Activated naive CD8-positive, alpha-beta T cell treated with anti-CD3 and anti-CD28 coated beads, Interleukin-2, amount 10 ng/mL, durations not matched to agents 7 days and 5 days (primary cell): ENCODE measurements at places on chromosomes 12 and 14. TPM values are rescaled to one million over a fixed set of nuclear protein-coding genes. Genes with fewer than 3 reads are reported as not detected.

DNA sequence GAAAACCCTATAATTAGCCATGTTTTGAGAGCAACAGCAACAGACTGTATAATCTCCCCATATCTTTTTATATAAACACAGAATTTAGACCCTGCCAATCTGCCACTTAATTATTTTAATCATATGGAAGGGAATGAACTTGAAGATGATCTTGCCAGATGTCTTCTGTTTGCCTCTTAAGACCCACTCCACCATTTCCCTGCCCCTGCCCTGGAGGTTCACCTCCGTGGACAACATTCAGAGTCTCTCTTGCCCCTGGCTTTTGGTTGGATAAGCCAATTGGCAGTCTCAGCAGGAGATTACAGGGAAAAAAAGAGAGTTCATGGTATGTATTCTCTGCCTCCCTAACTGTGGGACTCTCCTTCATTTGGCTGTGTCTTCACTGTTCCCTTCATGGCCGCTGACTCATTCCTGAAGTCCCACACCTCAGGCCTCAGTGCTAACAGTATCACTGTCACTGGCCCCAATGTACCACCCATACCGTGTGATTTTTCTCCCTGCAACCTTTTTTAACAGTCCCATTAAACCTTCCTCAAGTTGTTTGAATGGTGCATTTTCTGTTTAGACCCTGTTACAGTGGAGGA, 184.8 kb downstream of the PIK3C2G start:
- H3K4me3 ChIP-seq: no peak overlapping the region
- no peak overlapping the region for H3K27ac ChIP-seq
- H3K4me1 ChIP-seq: no peaks in the 10 kb centered on the region
- H3K27me3 ChIP-seq: no peaks in the 10 kb centered on the region

Gene MYO1A
- total RNA-seq: 1.2 TPM

Gene RNU4-1
- 1,401 TPM for total RNA-seq

Gene RNASE3
- not detected for total RNA-seq

Gene DENND5B
- total RNA-seq: 0.33 TPM

- peaks cover 1% of the 10 kb centered on the region for H3K4me1 ChIP-seq
- DNase-seq: no peak
- H3K36me3 ChIP-seq: peaks cover 2% of the 10 kb centered on the region
- no peak overlapping the region for H3K27ac ChIP-seq
Observed at GRCh38 chr14:57244106-57244505, 24.6 kb downstream of the EXOC5 start.

DNA sequence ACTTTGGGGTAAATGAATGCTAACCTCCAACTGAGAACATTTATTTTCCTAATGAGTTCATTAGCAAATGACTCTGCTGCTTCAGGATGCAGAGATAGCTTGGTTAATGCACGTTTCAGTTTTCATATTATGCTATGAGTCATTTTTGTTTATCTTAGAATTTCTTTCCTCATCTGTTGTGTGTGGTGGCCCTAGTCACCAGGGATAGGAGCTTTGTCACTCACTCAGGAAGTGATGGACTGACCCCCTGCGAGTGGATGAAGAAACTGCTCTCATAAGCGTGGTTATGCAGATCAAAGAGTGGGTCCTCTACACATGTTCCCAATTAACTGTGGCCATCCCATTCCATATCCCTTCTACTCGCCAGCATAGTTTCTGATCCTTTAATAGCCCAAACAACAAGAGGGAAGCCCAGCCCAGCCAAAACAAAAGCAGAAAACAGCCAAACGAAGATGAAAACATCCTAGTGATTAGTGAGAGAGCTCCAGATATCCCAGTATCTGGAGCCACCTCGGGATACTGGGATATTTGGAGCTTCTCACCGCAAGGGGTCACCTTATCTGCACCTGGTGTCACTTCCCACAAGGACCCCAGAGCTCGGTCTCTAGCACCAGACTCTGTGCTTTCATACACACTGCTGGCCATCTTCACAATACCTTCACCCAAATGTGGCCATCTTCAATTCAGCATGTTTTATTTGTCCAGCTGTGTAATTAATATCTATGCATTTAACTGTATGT, 8.6 kb downstream of the TC2N start:
- DNase-seq: no peak
- H3K4me3 ChIP-seq: peak overlapping the region; percentile 2
- H3K27ac ChIP-seq: peak overlapping the region; percentile 14
- no peaks in the 10 kb centered on the region for H3K27me3 ChIP-seq
- H3K36me3 ChIP-seq: peaks cover 51% of the 10 kb centered on the region
- H3K4me1 ChIP-seq: peaks cover 53% of the 10 kb centered on the region

- H3K4me1 ChIP-seq: peaks cover 15% of the 10 kb centered on the region
- H3K4me3 ChIP-seq: no peak overlapping the region
- no peaks in the 10 kb centered on the region for H3K27me3 ChIP-seq
- no peak overlapping the region for H3K27ac ChIP-seq
- H3K36me3 ChIP-seq: no peaks in the 10 kb centered on the region
Observed at GRCh38 chr12:76345569-76345968, 2.6 kb downstream of the BBS10 start.

GRCh38 chr12:70513426-70513825, 123.8 kb downstream of the PTPRB start:
- no peak overlapping the region for H3K4me3 ChIP-seq
- H3K27me3 ChIP-seq: no peaks in the 10 kb centered on the region
- H3K4me1 ChIP-seq: no peaks in the 10 kb centered on the region
- H3K36me3 ChIP-seq: no peaks in the 10 kb centered on the region

DNA sequence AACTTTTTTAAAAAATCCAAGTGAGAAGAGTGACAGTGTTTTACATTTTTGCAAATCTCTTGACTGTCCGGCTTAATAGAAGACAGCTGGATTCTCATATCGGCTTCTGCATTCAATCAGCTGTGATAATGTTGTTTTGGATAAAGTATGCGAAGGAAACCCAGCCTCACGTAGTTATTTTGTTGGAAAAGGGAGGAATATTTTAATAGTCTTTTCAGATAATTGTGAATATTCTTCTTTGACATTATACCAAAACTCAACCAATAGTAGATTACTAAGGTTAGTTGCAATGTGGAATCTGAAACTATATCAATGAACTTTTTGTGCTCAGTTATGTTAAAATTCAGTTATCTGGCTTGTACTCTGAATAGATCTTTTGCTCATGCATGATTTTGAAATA, 276.5 kb downstream of the ZFP36L1 start:
- peaks cover 2% of the 10 kb centered on the region for H3K36me3 ChIP-seq
- DNase-seq: no peak
- H3K27ac ChIP-seq: no peak overlapping the region
- H3K27me3 ChIP-seq: no peaks in the 10 kb centered on the region
- H3K4me3 ChIP-seq: no peak overlapping the region

DNA sequence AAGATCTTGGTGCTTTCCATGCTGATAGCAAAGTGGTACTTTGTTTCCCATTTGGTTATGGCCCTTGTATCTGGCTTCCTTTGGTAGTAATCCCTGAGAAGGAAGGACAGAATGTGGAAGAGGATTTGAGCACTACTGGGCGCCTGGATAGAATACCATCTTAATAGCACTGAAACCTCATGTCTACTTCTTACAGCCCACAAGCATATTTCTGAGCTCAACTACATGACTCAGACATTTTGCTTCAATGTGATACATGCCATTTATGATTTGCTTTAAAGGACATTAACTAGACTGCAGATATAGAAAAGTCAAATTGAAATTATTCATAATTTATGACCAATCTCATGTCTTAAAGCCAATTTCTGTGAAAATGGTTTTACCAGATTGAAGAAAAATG, 80.4 kb downstream of the LIN7A start:
- H3K27ac ChIP-seq: no peak overlapping the region
- H3K27me3 ChIP-seq: no peaks in the 10 kb centered on the region
- DNase-seq: no peak
- H3K4me3 ChIP-seq: no peak overlapping the region
- no peaks in the 10 kb centered on the region for H3K4me1 ChIP-seq
- H3K36me3 ChIP-seq: no peaks in the 10 kb centered on the region

DNA sequence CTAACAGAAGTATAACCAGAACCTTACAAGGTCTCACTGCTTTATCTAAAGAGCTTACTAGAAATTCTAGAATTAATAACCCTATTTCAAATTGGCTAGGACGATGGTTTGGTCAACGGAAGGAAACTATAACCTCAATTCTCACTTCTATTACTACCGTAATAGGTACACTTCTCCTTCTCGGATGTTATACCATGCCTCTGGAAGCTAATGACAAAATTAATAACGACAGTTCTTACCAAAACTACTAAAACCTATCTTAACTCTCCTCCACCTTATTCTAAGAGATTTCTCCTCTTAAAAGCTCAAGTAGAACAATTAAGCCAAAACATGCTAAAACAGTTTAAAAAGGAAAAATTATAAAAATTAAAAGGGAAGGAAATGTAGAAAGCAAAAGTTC, 23.7 kb upstream of the UBC start:
- peaks cover 12% of the 10 kb centered on the region for H3K4me1 ChIP-seq
- no peaks in the 10 kb centered on the region for H3K27me3 ChIP-seq
- H3K4me3 ChIP-seq: no peak overlapping the region
- H3K36me3 ChIP-seq: peaks cover 10% of the 10 kb centered on the region
- H3K27ac ChIP-seq: no peak overlapping the region
- no peak for DNase-seq

Gene DAO
- total RNA-seq: not detected

DNA sequence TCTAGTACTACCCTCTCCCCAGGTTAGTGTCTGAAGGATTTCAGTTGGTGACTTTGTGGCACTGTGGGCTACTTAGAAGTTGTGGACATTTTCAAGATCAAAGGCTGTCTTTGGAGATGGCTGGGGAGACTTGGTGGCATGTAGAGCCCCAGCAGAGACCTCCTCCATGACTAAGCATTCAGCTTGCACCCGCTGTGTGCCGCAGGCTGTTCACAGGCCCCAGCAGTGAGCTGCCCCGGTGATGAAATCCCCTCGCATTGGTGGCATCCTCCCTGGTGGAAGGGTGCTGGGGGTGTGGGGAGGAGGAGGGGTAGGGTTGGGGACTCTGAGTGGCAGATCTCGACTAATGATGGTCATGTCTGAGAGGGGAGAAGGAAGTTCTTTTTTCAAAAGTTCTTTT, 173.9 kb downstream of the TSPAN9 start:
- peaks cover 8% of the 10 kb centered on the region for H3K27me3 ChIP-seq
- peaks cover 8% of the 10 kb centered on the region for H3K4me1 ChIP-seq
- DNase-seq: no peak
- H3K36me3 ChIP-seq: no peaks in the 10 kb centered on the region

DNA sequence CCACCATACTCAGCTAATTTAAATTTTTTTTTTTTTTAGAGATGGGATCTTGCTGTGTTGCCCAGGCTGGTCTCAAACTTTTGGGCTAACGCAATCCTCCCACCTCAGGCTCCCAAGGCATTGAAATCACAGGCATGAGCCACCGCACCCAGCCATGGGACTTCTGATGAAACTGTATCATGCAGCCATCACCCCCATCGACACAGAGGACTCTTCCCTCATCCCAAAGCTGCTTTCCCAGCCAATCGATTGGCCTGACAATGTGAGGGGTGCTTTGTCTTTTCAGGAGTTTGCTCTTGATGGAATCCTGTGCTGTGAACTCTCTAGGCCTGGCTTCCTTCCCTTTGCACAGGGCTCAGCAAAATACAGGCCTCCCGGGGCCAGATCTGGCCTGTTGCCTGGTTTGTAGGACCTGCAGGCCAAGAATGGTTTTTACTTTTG, 59.6 kb upstream of the NCOR2 start:
- no peak overlapping the region for H3K27ac ChIP-seq
- DNase-seq: no peak
- no peaks in the 10 kb centered on the region for H3K4me1 ChIP-seq
- H3K4me3 ChIP-seq: no peak overlapping the region

DNA sequence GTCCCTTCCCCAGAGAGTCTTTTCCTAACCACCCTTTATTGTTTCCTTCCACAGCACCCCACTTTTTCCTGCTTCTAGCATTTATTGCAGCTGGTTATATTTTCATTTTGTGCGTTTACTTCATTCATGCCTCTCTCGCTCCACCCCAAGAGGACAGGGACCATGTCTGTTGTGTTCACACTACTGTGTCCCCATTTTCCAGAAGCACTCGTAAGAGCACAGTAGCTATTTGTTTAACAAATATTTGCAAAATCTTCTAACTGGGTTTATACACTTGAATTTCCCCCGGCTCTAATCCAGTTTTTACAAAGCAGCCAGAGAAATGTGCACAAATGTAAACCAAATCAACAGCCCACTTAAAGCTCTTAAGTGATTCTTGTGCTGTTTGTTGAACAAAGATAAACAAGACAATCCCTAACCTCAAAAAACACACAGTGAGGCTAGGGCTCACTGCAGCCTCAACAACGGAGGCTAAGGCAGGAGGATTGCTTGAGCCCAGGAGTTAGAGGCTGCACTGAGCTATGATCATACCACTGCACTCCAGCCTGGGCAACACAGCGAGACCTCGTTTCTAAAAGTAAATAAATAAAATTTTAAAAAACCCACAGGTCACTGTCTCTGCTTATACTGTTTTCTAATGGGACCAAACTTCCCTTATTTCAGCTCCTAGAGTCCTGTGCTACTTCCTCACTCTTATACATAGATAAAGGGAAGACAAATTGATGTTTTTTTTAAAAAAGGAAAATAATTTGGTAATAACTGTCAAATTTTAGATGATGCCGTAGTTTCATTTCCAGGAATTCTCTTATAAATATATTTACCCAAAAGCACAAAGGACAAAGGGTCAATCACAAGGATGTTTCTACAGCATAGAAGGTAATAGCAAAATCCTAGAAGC, 6.6 kb upstream of the ABCD4 start:
- H3K36me3 ChIP-seq: no peaks in the 10 kb centered on the region
- no peak overlapping the region for H3K27ac ChIP-seq
- no peaks in the 10 kb centered on the region for H3K4me1 ChIP-seq
- no peak for DNase-seq
- H3K4me3 ChIP-seq: no peak overlapping the region

Gene LTBP2
- 0.28 TPM for total RNA-seq

DNA sequence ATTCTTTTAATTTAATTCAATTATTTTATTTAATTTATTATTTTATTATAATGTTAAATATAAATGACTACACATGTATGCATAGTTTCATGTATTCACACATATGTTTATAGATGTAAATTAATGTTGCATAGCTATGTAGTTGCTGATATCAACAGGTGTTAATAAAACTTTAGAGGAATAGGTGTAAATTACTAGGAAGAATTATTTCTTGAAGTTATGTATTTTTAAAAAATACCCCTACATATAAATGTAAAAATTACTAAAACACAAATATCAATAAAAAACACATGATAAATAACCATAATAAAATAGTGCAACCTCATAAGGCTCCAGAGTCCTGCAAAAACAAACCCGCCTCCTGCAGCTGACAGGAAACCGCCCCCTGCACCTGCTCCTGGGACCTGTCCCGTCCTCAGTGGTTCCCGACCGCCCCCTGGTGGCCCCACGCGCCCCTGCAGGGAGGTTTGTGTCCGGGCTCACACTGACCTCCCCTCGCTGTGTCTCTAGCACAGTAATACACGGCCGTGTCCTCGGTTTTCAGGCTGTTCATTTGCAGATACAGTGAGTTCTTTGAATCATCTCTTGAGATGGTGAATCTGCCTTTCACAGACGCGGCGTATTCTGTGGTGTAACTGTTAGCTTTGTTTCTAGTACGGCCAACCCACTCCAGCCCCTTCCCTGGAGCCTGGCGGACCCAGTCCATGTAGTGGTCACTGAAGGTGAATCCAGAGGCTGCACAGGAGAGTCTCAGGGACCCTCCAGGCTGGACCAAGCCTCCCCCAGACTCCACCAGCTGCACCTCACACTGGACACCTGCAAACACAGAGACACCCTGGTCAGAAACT, 1264.0 kb downstream of the TMEM121 start:
- H3K27ac ChIP-seq: no peak overlapping the region
- peak; percentile 82 for DNase-seq
- H3K36me3 ChIP-seq: no peaks in the 10 kb centered on the region
- H3K4me3 ChIP-seq: no peak overlapping the region
- H3K4me1 ChIP-seq: peaks cover 11% of the 10 kb centered on the region
- H3K27me3 ChIP-seq: peaks cover 24% of the 10 kb centered on the region

- H3K27me3 ChIP-seq: peaks cover 4% of the 10 kb centered on the region
- H3K36me3 ChIP-seq: no peaks in the 10 kb centered on the region
- no peak overlapping the region for H3K27ac ChIP-seq
- H3K4me3 ChIP-seq: no peak overlapping the region
- H3K4me1 ChIP-seq: no peaks in the 10 kb centered on the region
Observed at GRCh38 chr12:85920324-85920947, 46.3 kb downstream of the NTS start.
